ENCODE measurements at places on chromosomes 1 and 21.

DNA sequence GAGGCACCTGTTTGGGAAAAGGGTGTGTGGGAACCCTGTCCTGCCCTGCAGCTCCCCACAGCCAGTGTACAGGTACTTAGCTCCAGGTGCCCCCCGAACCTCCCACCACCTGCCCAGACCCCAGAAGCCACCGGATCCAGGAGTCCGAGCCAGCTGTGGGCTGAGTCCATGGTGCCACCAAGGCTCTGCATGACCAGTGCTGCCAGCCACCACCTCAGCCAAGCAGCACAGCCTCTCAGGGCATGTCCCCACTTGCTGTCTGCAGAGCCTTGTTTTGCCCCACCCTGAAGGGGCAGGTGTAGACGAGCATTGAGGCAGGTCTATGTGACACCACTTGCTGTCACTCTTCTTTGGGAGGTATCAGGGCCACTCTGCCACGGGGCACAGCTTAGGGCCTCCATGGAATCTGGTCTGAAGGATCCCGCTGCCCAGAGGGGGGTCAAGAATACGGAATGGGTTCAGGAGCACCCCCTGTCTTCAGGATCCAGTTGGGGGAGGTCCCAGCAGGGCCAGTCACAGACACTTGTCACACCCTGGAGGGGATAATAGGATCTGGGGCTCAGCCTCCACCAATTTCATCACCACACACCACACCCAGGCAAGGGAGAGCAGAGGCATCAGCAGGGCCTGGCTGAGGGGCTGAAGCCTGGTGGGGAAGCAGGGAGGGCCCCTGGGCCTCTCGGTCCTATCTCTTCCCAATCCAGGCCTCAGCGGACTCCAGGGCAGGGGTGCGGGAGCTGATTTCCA is 27.7 kb downstream of the ARHGEF19 start:
- no peak for DNase-seq

GRCh38 chr1:164020391-164020790 is 538.6 kb upstream of the PBX1 start:
- no peak for DNase-seq

DNA sequence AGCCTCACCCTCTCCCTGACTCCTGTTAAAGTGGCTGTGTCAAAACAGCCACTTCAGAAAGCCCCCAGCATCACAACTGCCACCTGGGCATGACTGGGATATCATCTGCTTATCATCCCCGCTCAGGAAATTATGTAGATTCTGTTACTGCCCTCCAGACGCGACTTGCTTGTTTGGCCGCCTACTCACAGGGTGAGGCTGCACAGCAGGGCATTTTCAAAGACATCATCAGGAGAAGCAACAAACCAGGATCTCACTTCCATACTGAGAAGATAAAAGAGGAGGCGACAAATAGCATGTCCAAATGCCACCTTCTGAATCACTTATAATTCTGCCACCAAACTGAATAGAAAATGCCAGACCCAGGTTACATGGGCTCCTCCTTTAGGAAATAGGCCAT is 94.8 kb downstream of the MIS18A start:
- no peak for DNase-seq

DNA sequence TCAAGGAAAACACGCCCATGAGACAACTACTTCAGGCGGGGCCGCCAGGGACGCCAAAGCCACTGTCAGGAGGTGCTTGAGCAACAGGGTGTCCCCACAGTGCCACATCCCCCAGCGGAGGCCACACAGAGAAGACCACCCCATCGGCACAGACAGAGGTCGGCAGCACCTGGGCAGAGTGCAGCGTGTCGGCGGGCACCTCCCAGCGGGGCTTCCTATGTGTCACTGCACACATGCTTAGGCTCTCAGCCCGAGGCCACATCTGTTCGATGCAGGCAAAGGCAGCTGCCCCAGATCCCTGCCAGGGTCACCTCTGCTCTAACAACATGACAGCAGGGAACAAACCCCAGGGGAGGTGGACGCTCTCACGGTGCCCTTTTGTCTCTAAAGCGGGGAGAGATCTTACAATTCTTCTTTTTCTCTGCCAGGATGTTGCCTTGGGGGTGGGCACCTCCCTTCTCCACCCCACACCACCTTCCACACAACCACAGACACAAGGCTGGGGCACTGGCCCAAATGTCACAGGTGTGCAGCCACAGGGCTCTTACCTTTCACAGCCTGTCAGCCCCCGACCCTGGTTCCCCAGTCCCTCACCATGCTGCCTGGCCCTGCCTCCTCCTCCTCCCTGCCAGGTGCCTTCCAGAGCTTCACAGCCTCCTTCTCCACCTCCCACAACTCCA is 4.2 kb downstream of the KRTAP10-8 start:
- no peak for DNase-seq

DNA sequence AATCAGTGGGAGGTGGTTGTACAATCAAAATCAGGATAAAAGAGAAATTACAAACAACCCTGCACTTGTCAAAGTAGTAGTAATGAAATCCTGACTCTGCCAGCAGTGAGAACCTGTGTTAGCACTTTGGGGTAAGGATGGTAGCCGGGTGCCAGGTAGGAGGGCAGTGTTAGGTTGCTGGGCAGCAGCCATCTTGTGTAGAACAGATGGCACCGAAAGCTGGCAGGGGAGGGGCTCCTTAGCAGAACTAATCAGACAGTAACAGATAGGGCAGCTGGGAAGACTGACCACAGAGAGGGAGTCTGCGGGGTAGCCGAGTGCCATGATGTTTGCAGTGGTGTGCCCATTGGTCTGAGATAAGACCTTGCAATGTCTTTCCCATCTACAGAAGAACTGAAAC is 137.3 kb downstream of the SDCCAG8 start:
- DNase-seq, result no peak

GRCh38 chr1:156726549-156727226 is 1.6 kb upstream of the METTL25B start:
- peak; percentile 53 for DNase-seq

DNA sequence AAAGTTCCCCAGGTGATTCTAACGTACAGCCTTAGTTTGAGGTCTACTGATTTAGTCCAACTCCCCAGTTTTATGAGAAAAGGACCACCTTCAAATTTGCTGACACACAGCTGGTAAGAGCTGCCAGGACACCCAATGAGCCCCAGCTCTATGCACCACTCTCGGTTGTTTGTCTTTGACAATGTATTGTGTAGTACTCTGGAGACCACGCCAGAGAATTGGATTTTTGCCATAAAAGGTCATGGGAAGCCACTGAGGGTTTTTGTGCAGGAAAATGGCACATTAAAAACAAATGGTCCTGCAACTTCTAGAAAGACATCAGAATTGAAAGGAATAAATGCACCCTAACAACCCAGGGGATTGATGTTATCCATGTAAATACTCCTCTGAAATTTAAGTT is 7.1 kb upstream of the IER5 start:
- DNase-seq, result no peak

GRCh38 chr1:167695147-167695546 is 26.6 kb upstream of the MPZL1 start:
- no peak for DNase-seq

DNA sequence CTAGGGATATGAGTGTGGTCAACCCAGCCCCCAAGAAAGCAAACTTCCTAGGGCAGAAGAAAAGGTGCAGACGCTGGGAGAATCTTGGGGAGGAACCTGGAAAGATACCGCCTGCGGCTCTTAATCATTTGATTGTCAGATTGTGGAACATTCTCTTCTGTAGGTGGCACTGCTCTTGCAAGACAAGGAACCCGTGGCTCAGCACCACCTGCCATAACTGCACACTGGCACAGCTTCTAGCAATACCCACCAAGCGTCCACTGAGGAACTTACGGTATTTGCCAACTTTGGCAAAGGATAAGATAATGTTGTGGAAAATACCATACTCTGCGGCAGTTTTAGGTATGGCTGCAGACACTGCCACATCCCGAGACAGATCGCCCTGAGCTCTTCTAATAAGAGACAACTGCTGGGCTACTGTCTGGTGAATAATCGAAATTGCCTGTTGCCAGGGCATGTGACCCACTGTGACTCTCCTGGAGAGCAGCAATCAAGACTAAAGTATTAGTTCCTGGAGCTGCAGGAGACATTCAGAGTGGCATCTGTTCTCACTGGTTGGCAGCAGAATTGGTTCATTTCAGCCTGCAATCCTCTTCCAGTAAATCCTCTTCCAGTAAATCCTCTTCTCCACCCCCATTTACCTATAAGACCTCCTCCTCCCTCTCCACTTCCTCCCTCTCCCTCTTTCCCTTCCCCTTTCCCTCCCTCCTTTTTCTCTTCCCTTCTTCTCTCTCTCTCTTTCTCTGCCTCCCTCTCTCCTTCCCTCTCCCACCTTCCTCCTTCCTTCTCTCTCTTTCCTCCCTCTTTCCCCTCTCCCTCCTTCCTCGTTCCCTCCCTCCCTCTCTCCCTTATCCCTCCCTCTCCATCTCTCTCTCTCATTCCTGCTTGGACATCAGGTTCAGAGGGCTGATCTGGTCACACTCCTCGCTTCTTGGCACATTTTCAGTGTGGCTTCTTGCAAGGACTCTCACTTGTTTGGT is 49.7 kb upstream of the B3GALT5 start:
- no peak for DNase-seq

GRCh38 chr1:28591708-28592320 is at the start of gene RAB42:
Gene RAB42, plus strand, starts transcription at chr1:28592265. Its CDS starts 247 bp downstream, at chr1:28592512.
- DNase-seq, result no peak
